Kidney glomerular epithelial cell (primary cell): ENCODE measurements at places on chromosomes 5 and 9.

- no peak for DNase-seq
Observed at GRCh38 chr5:30871196-30871595, 322.3 kb upstream of the CDH6 start.

- DNase-seq = no peak
Observed at GRCh38 chr5:133343196-133343595, 269.1 kb downstream of the FSTL4 start.

DNA sequence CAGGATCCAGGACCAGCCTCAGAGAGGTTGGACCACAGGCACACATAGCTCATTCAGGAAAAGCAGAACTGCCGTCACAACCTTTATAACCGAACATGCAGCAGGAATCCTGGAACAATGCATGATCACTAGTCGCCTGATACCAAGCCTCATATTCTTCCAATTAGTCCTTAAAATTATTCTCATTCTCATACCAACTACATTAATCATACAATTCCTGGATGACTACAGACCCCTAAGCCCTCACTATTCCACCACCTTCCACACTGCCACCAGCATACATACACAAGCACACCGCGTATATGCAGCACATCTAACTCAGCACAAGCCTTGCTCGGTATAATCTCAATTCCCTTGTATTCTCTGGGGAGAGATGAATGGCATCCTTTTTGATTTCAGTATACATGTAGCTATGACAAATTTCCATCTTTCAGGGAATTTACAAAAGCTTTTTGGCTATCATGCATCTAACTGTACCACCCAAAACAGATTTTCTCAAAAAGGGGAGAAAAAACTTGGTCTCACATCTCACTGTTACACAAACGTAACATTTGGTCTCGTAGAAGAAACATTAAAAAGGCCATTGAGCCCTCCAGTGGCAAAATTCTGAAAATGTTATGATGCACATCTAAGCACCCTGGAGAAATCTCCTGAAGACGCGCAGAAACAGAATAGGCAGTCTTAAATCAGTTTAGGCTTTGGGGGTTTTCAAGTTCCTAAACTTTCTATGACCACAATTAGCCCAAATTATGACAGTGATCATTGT, 46.2 kb downstream of the MCTP1 start:
- DNase-seq = peak; percentile 55

DNA sequence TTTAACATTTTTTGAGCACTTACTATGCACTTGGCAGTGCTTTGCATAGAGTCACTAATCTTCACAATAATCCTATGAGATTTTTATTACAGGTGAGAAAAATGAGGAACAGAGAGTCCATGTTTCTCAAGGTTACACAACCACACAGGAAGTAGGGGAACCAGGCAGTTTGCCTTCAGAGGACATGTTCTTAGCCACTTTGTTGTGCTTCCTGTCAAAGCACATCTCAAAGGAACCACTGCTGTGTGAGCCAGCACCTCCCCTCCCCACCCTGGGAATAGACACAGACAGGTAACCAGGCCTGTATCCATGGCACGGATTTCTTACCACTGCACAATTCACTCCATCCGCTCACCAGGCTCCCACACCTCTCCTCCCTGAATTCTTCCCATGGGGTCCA, 6.3 kb upstream of the DNAJB5 start:
- DNase-seq = no peak

DNA sequence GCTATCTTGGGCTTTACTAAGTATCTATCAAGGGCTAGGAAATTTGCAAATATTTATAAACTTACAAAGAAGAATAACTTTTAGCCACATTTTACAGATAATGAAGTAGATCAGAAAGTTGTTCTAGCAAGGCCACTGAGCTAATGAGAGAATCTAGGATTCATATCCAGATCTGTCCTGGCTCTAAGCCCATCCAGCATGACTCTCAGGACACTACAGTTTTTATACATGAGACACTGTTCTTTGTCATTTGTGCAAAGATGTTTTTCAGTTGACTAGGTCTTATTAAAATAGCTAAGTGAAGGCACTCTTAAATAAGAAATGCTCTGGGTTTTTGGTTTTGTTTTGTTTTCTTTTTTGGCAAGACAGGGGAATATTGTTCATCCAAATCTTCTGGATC, 273.1 kb downstream of the GABRB2 start:
- no peak for DNase-seq

- no peak for DNase-seq
Observed at GRCh38 chr9:134353539-134353938, 27.3 kb downstream of the RXRA start.

DNA sequence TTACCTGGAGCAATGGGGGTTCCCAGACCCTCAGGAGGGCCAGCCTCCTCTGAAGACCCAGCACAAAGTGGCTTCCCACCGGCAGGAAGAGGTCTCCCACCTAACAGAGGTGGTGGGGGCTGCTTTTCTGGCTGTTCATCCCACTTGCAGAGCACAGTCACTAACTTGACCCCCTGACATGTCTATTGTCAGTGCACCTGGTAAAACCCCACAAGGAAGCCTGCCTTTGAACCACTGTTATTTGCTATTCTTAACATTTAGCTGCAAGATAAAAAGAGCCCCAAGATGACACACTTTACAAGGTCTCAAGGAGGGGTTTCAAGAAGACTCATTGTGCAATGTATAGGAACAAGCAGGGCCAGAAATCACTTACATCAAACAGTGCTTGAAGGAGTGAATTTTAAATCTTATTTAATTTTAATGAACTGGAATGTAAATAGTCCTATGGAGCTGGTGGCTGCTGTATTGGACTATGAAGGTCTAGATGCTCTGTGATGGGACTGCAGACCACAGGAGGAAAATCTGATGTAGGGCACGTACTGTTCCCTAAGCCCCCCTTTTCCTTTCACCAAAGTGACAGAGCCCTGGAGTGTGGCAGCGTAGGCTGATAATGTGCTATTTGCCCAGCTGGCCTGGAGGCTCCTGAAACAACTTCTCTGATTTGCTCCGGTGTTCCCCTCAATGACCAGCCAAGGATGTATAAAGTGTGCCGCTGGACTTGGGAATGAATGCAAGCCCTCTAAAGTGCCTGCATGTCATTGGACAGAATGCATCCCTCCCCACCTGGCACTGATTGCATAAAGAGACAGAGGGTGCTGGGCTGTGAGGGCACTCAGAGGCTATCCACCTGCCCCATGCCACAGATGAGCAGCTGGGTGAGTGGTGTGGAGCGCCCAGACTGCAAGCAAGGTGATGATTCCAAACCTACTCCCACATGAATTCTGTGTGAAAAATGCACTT, 80.2 kb downstream of the PTPN3 start:
- no peak for DNase-seq

DNA sequence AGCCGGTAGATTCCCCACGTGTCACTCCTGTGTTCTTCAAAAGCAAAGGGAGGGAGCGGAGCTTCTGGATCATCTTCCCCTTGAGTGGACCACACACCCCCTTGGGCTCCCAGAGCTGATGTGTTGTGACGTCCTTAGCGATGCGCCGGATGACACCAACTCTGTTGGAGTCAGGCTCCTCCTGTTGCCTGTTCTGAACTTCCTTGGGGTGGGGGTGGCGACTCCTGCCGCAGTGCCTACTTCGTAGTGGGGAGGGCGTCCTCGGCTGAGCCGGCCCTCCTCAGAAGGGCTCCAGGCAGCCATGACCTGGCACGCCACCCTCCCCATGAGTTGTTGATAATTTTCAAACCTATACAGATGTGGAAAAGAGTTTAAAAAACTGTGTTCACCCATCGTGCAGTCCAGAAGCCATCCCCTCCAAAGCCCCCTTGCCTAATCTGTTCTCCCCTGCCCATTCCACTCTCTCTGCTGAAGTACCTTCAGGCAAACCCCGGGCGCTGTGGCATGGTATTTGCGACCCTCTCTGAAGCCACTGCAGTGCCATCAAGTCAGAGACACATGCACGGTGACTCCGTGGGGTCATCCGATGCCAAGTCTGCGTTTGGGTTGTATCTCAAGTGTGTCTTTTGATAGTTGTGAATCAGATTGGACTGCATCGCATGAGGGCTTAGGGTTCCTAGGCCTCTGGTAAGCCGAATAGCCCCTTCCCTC, 16.7 kb downstream of the EXOC3 start:
- DNase-seq = no peak
